ENCODE measurements at places on chromosomes 1 and 21. TPM values are rescaled to one million over a fixed set of nuclear protein-coding genes. Genes with fewer than 3 reads are reported as not detected.

The MPZ gene
- 2.1 TPM for polyA plus RNA-seq

DNA sequence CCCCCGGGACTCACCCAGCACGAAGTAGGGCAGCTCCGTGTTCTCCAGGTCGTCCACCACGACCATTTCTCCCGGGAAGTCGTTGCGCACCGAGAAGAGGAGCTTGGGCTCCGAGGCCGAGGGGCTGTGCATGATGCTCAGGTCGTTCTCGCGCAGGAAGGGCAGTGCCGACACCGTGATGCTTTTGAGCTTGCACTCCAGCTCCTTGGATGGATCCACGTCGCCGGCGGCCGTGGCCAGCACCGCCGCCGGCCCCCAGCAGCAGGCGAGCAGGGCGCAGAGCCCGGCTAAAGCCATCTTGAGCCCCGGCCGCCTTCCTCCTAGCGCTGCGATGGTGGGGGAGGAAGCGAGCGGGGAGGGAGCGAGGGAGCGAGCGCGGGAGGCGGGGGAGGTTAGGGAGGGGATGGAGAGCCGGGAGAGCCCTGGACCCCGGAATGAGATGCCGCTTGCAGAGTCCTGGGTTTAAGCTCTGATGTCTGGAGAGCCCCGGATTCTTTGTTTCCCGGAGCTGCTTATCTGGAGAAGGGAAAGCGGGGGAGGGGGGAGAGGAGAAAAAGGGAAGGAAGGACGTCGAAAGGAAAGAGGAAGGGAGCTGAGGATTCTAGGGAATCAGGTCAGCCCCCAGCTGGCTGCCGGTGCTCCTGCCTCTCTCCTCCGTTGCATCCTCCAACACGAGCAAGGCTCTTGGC lies at the start of gene ASTN1:
ASTN1 (minus strand) TSS at position 333 of the 689 bp plus-strand sequence; CDS start at position 297, 36 bp downstream.
- no peak for DNase-seq

The GPR52 gene
- polyA plus RNA-seq, result not detected

DNA sequence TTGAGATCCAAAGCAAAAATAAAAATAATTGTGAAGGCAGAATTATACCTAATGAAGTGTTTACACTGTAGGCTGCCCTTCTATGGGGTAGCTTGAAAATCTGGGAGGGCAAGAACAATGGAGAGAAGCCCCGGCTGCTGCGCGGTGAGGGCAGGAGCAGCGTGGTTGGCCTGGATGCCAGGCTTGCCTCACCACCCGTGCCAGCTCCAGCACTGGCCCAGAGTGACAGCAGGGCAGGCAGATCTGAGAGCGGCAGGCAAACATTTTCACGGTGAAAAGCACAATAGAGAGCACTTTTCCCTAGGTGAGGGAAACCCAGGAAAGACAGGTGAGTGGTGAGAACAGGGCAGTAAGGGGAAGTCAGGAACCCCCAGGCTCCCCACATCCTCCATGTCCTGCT lies 1.4 kb downstream of the PROK1 start:
- DNase-seq, result no peak

DNA sequence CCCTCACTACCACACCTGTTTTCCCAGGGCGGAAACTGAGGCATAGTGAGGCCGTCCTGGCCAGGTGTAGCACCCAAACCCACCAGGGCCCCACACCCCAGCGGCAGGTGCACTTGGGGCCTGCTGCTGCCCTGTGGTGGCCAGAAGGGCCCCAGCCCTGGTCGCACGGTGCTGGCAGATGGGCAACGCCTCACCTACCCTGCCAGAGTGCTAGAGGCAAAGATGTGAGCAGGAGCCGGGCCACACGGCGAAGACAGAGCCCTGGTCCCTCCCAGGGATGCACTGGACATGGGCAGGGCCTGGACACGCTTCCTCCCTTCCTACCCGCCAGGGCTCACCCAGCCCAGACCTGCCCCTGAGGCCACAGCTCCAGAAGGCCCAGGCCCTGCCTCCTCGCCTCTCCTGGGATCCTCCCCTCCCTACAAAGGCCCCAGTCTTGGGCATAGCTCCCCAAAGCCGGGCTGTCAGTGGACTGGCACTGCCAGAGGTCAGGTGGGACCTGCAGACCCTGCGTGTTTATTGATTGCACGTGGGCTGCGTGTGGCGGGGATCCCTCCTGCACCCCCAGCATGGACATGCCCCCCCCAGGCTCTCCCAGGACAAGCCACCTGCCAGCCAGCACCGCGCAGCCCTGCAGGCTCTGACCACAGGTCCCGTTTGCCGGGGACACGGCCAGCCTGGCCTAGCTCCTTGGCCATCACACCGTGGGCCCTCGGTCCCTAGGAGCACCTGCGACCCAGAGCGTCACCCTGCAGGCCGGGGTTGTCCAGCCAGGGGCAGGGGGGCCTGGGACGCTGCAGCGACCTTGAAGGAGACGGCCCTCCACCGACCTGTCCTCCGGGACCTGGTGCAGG lies 44.1 kb downstream of the MEGF6 start:
- DNase-seq, result no peak

DNA sequence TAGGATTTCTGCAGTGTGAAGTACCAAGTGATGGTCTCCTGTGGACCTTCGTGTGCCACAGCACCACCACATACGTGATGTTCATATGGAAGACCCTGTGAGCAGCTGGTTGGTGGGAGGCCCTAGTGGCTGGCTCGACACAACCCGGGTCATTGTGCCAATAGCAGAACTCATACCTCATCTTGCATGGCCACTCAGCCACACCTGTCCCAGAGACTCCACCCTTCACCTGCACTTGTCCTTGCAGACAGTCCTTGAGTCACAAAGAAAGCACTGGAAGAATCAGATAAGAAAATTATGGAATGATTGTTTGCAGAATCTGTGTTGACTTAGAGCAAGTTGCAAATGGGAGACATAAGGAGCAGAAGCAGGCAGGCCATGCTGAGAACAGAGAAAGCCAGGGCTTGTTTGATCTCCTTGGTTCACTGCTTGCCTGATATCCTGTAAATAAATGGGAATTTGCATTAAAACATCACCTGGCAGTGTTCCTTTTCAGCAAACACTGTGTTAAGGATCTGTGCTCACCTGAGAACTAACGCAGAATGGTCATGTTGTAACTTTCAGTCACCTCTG lies 307.7 kb downstream of the SIPA1L2 start:
- no peak for DNase-seq

DNA sequence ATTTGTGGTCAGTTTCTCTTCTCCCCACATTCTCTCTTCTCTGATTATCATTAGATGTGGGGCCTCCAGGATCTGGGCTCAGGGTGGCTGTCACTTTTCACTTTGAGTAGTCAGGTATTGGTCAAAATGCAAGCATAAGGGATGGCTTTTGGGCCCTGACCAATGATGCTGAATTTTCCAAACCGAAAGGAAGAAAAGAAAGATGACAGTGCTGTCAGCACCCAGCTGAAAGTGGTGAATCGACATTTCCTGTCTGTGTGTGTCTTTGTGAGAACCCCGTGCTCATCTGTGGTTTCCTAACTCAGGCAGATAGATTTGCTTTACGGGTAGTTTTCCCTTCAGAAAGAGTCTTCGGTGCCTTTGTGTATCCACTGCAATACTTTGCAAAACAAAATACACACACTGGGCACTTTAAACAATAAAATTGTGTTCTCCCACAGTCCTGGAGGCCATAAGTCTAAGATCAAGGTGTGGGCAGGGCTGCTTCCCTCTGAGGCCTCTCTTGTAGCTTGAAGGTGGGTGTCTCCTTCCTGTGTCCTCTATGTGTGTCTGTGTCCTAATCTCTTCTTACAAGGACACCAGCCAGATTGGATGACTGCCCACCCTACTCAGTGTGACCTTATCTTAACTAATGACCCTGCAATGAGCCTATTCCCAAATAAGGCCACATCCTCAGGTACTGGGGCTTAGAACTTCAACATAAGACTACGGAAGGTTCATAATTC lies 274.8 kb upstream of the AJAP1 start:
- DNase-seq, result no peak

The SLC9C2 gene
- 0.86 TPM for polyA plus RNA-seq

DNA sequence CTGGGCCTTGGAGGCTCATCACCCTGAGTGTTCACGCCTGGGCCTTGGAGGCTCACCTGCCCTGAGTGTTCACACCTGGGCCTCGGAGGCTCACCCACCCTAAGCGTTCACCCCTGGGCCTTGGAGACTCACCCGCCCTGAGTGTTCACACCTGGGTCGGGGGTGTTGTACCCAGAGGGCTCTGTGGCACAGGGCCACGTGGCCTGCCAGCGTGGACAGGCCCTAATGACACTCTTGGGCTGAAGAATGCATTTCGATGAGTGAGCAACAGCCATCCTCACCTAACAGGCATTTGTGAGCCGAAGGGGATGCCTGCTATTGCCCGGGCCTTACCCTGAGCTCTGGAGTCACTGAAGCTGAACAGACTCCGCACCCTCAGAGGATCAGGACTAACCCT lies 17.5 kb downstream of the SLC19A1 start:
- no peak for DNase-seq

The VWA5B1 gene
- polyA plus RNA-seq, result 1.2 TPM

The VHLL gene
- not detected for polyA plus RNA-seq

DNA sequence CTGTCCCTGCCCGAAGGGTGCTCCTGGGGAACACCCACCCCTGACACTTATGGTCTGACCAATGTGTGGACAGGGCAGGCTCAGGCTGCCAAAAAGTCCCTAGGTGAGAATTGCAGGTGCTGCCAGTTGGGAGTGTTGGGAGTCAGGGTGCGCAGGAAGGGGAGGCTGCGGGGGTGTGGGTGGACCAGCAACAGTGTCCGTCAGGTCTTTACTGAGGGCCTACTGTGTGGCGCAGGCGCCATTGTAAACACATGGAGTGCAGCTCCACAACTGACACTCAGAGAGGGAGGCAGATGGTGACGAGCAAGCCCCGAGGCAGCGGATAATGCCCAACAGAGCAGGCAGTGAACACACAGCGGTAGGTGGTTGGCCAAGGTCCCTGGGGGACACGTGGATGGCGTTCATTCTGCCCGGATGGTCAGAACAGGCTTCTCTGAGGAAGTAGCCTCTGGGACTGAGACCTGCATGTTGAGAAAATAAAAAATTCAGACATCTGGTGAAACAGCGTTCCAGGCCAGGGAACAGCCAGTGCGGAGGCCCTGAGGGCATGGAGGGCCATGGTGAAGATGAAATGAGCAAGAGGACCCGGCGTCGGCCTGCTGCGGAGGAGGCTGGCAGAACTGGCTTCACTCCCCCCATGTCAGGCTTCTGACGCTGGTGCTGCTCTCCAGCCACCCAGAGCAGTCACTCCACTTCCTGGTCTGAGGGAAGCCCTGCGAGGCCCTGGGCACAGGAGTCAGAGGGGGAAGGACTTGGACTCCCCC lies 136.2 kb upstream of the ZBTB40 start:
- no peak for DNase-seq

DNA sequence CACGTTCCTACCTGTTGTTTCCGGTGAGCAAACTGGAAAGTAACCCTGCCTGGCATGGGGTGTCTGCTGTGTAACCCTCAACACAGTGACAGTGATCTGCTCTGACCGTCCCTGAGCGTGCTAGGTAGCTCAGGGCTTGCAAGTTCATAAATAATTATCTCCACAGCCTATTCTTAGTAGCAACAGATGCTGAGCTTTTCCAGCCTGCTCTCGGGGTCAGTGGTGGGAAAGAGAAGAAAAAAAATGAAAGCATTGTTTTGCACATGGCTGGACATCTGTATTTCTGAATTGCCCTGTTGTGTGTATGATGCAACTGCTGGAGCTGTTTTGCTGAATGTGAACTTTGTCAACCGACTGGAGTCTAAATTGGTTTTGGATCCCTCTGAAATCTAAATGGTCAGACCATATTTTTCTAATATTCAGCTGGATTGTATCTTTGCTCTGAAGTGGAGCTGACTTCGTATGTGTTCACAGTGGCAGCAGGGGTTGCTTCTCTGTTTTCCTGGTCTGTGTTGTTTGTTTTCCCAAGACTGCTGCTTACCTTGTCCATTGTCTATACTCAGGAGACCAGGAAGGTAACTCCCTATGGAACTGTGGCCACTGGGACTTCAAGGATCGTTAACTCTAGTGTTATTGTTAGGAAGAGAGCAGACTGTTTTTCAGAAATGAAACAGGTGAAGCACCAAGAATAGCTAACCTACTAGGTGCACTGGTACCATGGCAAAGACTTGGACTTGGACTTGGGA lies 27.0 kb downstream of the TGFB2 start:
- no peak for DNase-seq

The SERBP1 gene
- polyA plus RNA-seq, result 323 TPM

- no peak for DNase-seq
Observed at GRCh38 chr1:102107441-102107840, 110.7 kb upstream of the OLFM3 start.

The LEPROT gene
- 114 TPM for polyA plus RNA-seq

The KIAA1614 gene
- polyA plus RNA-seq, result 10.3 TPM

- peak; percentile 86 for DNase-seq
Observed at GRCh38 chr21:17611414-17612022, 1.2 kb downstream of the BTG3 start.

DNA sequence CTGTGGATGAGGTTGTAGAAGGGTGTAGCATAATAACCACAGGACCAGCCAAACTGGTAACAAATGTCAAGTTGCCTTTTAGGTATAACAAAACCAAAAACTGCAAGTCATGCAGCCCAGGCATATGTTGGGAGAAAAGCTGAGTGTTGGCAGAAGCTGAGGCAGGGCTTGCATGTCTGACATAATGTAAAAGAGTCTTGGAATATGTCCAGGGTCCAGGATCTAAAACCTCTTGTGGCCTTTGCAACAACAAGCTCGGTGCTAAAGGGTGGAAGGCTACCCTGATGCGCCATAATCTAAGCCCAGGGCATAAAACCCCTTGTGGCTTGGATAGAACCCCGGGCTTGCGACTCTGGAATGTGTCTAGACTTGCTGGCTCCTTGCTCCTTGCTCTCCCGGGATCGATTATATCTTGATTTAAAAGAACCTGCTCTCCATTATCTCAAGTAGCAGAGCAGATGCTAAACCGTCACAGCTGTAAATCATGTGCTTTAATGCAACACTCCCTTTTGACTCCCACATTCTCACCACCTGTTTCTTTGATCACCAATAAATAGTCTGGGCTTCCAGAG lies 26.5 kb upstream of the SLC35A3 start:
- DNase-seq, result no peak

DNA sequence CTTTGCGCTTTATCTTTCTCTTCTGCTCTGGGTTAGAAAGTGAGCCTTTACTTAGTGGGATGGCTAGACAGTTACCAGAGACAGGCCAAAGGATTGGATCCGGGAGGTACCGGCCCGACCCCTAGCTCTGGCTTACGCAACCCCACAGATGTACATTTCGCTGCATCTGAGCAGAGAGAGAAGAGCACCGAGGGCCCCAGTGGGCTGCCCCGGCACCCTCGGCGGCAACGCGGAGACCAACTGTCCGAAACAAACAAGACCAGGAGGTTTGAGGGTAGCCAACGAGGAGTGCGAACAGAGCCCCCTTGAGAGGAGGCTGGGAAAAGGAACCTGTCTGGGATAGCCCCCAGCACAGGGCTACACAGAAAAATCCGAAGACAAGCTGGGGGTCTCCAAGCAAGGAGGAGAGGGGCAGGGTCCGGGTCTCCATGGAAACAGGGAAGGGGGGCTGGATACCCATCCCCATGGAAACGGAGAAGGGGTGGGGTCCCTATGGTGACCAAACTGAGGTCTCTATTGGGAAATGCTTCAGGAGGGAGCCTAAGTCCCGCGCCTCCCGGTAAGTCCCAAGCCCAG lies 373 bp downstream of the MTF1 start:
- no peak for DNase-seq

GRCh38 chr1:200590001-200590400 lies 30.6 kb downstream of the KIF14 start:
- DNase-seq, result no peak

The GADD45A gene
- polyA plus RNA-seq, result 28.2 TPM

The SH2D5 gene
- polyA plus RNA-seq, result 0.21 TPM

- no peak for DNase-seq
Observed at GRCh38 chr1:168065506-168065905, 71.2 kb downstream of the GPR161 start.

The HLX gene
- polyA plus RNA-seq, result 37.5 TPM

The POMGNT1 gene
- 61.7 TPM for polyA plus RNA-seq
